RPMI7951 (cell line): ENCODE measurements at places on chromosomes 16 and 17.

DNA sequence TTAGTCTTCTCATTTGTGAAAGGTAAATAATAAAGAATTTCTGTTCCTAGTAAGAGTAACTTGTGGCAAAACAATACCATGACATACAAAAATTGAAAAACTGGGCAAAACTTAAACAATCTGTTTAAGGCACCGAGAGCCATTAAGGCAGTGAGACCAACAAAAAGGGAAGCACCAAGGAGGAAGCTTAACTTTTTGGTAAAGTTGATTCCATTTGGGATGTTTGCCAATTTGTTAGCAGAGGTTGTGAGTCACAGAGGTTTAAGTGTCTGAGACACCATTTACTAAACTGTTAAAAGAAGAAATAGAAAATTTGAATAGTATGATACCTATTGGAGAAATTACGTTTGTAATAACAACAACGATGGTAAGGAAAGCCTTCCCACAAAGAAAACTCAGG, 4.9 kb downstream of the SLC35G3 start:
- peak; percentile 31 for DNase-seq

GRCh38 chr17:49022391-49022941, 25.3 kb downstream of the IGF2BP1 start:
- peak; percentile 43 for DNase-seq

GRCh38 chr17:74779948-74780400, 3.8 kb upstream of the NAT9 start:
- DNase-seq, result no peak

- no peak for DNase-seq
Measured at GRCh38 chr17:28057731-28058246, 15.3 kb downstream of the NLK start.

- DNase-seq, result no peak
Measured at GRCh38 chr17:79657036-79657435, 46.2 kb upstream of the RBFOX3 start.

- peak; percentile 86 for DNase-seq
Measured at GRCh38 chr17:61426482-61427304, 25.5 kb upstream of the TBX4 start.

GRCh38 chr16:69399361-69399760, 13.6 kb upstream of the TERF2 start:
- peak; percentile 46 for DNase-seq

- no peak for DNase-seq
Measured at GRCh38 chr16:84390131-84390785, 21.9 kb downstream of the ATP2C2 start.

DNA sequence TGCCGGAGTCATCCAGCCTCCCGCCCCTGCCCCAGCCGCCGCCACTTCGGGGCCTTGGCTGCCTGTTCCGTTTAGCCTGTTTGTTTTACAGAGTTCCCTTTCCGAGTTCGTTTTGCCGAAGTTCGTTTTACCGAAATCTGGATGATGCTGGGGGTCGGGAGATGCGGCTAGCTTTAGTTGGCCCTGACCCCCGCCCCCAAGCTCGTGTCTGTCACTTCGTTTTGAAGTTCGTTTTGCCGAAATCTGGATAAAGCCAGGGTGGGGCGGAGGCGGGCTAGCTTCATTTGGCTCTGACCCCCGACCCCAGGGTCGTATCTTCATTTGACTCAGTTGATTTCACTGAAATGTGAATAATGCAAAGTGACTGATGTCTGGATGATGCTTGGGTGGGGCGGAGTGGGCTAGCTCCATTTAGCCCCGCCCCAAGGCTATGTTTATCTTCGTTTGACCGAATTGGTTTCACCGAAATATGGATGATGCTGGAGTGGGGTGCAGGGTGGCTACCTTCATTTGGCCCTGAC, 591 bp downstream of the PSMD7 start:
- DNase-seq, result peak; percentile 37

GRCh38 chr17:45867171-45867570, 22.5 kb downstream of the SPPL2C start:
- no peak for DNase-seq

- DNase-seq, result peak; percentile 8
Measured at GRCh38 chr17:37399265-37399803, 7.3 kb downstream of the ACACA start.

- DNase-seq, result no peak
Measured at GRCh38 chr17:51803161-51803560, 355.4 kb downstream of the CA10 start.

- DNase-seq, result no peak
Measured at GRCh38 chr16:63776437-63776836, 1345.4 kb downstream of the CDH11 start.

DNA sequence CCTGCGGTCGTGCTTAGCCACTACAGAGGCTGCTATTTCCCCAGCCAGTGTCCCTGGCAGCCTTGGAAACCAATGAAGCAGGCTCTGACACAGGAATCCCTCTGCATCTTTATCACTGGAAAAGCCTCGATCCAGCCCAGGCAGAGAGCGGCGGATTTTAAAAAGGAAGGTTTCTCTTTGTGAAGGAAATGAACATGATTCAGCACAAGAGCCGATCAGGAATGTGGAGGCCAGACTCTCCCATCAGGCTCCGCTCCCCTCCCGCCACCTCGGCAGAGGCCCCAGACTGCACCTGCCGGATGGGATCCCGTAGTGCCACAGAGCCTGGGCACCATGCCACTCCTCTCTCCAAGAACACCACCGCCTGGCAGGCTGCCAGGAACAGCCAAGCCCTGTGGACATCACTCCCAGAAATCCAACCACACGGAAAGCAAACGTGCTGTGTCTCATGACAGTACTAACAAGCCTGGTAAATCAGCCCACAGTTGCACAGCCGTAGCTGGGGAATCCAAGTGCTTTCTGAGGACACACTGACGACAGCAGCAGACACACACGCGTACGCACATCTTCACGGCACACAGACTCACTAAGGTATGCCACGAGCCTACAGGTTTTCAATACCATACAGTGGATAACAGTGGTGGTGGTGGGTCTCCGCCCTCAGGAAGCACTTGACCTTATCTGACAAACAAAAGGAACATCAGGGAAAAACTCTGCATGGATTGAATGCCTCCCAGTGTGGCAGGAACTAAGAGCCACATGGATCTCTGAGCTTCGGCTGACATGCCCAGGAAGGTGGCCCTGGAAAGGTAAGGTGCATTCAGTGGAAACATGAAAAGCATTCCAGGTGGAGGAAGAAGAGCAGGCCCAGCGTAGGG, 5.4 kb downstream of the LRRC75A start:
- DNase-seq, result peak; percentile 90

- DNase-seq, result no peak
Measured at GRCh38 chr16:83968306-83968851, 335 bp downstream of the NECAB2 start.

DNA sequence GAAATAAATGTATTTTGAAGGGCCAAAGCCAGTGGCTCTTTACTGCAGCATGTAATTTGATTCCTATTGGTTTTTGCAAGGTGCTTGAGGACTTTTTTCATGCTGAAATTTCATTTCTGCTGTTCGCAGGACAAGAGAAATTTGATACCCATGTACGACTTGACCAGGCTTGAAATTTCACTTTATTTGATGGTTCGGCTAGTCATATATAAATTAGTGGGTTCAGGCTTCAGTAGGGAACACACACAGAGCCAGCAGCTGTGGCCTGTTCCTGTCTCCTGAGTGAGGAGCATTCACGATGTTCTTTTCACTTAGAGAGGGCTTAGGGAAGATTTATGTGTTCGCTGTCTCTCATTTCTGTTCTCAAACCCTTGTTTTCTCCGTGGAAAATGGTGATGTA, 258.4 kb upstream of the CACNG5 start:
- no peak for DNase-seq

DNA sequence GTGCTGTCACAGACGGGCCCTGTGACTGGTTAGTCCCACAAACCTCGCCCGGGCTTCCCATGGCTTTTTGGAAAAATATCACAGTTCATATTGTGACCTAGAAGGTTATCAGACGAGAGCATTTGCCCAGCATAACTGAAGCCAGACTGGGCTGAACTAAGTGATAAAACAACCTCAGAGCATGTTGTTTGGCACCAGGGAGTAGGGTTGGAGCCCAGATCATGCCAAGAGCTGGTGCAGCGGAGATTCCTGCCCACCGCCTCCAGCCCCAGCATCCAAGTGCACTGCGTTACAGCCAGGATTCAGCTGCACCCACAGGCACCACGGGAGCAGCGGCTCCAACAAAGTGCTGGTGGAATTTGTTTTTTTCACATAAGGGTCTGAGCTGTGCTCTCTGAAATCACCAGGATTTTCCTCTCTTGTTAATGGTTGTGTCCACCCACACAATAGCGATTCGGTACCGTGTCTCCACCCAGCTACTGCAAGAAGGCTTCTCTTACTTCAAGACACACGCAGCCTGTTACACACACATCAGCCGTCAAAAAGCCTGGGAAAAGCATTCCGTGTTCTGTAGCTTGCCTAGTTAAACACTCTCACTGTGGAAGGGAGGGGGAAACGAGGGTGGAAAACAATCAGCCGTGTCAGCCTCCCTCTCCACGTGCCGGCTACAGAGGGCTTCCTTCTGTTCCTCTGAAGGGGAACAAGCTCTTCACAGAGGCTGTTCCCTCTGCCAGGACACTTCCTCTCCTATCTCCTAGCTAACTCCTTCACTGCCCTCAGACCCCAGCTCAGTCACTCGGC, 273.8 kb downstream of the C16orf95 start:
- DNase-seq, result no peak

DNA sequence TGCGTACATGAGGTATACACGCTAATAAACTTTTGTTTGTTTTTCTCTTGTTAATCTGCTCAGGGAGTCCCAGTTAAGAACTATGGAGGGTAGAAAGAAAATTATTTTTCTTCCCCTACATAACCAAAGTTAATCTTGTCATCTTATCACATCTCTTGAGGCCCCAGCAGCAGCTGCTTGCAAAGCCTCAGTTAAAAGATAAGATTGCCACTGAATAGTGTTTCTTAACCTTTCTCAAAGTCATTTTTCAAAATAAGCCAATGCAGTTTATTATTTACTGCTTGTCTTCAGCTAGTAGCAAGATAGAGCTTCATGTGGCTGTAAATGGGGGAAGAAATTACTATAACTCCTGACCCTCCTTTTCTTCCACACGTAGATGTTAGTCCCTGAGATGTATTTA, 21.5 kb upstream of the APOH start:
- no peak for DNase-seq

DNA sequence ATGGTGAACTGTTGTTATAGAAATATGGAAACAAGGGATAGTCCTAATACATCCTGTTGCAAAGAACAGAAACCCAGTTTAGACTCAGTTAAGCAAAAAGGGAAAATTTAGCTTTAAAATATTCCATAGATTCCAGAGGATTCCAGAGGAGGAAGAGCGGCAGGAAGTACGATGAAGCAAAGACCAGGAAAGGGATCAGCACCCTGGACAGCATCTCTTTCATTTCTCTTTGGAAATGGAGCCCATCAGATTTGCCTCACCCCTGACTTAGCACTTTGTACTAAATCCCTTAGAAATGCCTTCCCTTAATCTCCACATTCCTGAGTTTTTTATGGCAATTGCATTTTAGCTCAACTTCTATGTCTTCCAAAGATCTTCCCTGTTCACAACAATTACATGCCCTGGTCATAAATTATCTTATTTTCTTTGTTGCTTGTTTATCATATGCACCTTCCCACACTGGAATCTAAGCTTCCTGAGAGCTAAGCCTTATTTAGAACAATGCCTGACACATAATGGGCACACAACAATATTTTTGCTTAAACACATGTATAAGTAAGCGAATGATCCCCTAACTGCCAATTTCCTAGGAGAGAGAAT, 150.0 kb upstream of the RBFOX1 start:
- DNase-seq, result no peak

DNA sequence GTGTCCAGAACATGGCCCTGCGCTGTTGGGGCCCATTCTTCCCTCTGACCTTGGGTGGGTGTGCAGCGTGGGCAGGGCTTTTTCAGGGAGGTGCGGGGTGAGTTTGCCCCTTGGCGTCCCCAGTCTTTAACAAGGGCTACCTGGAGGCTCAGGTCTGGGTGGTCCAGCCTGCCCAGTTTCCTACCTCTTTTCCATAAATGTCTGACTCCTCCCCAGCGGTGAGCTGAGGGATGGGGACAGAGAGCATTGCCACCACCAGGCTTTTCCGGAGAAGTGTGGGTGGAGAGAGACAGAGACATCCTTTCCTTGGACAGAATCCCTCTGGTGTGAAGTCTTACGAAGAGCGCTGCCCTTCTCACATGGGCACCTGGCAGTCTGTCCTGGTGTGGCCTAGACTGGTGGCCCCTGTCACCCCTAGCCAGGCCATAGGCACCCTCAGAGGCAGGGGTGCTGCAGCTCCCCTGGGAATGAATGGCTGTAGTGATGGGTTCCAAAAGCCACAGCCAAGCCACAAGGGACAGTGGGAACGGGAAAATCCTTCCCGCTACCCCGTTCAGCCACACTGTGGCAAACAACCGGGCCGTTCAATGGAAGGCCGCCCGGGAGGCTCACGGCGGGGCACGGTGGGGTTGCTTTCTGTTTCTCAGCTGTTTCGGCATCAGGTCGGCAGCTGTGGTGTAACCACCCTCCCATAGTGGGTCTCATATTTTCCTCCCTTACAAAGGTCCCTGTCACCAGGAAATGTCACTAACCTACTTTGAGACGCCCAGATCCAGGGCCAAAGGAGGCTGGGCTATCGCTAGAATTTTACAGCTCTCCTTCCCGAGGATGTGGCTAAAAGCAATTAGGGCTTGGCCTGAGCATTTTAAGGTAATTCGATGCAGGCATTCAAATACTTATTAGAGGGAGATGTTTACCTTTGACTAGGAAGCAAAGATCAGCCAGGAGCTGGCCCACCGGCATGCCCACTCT, 61.9 kb upstream of the GSE1 start:
- no peak for DNase-seq
